Activated naive CD4-positive, alpha-beta T cell treated with anti-CD3 and anti-CD28 coated beads, Interleukin-2, amount 50 U/mL, for 16 hours (primary cell): ENCODE measurements at places on chromosomes 1 and 21.

DNA sequence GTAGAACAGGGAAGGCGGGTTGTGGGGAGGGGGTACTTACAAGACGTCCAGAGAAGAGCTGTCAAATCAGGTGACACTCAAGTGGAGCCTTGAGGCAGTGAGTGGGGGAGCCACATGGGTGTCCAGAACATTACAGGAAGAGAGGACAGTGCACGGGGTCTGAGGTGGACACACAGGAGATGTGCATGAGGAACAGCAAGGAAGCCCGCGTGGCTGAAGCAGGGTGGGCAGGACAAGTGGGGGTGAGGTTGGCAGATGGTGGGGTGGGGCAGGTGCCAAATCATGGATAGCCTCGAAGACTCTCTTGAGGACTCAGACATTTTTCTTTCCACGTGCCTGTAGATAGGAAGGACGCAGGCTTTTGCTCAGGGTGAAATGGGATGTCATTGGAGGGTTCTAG lies 921 bp downstream of the SMPDL3B start:
- no peak for DNase-seq

DNA sequence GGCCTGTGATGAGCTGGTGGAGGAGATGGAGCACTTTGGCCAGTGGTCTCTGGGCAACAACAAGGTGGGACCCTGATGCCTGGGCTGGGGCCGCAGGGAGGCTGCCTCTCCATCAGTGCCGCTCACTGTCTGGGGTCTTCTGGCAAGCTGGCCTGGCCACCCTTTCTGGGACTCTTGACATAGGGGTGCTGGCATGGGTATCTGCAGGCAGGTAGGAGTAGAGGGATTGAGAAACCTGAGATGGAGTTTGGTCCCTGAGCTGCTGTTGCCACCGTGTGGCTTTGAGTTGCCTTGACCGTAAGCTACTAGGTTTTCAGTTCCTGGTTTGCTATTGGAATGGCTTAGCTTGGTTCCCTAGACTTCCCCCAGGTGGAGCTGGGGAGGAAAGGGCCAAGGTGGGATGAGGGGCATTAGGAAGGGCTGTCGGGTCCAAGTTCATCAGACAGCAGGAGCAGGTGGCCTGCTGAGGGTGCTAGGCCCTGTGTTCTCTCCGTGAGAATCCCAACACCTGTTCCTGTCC lies 13.2 kb upstream of the MFN2 start:
- DNase-seq, result no peak

DNA sequence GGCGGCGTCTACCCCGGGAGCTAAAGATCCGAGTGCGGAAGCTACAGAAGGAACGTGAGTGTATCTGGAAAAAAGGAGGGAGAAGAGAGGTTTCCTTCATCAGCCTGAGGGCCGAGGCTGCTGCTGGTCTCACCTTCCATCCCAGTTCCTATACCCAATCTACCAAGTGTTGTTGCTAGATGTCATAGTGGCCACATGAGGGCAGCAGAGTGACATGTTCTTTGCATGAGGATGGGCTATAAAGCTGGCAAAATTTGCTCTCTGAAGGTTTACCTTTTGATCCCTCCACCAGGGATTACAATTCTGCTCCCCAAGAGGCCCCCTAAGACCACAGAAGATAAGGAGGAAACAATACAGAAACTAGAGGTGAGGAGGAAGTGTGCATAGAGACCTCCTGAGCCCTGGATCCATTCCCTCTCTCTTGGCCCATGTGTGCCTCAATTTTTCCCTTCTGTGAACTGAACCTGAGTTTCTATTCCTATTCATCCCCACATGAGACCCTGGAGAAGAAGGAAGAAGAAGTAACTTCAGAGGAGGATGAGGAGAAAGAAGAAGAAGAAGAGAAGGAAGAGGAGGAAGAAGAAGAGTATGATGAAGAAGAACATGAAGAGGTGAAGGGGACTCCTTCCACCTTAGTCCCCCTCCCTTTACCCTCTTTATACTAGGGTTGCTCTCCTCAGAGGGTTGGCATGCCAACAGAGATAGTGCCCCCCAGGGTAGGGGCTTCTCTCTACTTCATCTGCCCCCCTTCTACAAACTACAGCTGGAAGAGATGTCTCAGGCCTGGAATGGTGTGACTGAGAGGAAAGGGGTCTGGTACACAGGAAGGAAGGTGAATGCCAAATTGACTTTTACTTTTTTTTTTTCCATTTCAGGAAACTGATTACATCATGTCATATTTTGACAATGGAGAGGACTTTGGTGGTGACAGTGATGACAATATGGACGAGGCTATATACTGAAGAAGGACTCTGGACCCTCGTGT lies 13.3 kb downstream of the POLR3GL start:
- peak; percentile 67 for DNase-seq

DNA sequence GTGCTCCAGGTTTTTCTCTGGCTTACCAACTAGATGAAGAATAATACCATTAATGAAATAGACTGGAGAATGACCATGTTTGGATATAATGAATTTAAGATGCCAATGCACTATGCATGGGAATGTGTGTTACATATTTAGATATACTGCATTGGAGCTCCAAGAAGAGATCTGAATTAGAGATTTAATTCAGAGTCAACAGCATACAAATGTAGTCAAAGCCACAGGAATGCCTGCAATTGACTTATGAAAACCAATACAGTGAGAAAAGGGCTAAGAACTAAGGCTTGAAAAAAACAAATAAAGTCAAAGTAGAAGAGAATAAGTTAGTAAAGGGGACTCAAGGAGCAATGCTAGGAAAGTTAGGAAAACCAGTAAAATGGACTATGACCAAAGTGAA lies 59.1 kb downstream of the USP24 start:
- DNase-seq, result no peak

DNA sequence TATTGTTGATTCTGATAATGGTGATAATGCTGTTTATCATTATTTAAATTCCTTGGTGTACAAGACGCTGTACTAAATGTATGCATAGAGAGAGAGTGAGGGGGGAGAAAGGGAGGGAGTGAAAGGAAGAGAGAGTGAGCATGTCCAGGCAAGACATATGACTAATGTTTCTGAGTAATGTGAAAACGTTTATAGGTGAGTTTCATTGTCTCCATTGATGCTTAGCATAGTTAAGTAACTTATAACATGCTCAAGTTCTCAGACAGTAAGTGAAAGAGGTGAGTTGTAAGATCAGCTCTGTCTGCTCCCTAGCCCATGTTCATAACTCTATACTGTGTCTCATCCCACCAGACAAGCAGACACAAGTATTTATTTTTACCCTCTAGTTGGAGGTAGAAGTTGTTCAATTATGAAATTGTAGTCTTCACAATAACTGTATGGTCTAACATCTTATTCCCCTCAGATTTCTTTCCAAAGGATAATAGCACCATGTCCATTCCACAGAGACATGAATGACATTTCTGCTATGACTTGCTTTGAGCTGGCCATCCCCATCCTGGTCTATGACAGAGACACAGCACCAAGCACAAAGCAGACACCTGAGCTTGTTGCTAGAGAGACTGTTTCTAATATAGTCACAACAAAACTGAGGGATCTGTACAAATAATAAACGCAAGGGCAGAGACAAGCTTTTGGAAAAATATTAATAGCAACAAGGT lies 285.1 kb downstream of the CACNA1E start:
- no peak for DNase-seq

DNA sequence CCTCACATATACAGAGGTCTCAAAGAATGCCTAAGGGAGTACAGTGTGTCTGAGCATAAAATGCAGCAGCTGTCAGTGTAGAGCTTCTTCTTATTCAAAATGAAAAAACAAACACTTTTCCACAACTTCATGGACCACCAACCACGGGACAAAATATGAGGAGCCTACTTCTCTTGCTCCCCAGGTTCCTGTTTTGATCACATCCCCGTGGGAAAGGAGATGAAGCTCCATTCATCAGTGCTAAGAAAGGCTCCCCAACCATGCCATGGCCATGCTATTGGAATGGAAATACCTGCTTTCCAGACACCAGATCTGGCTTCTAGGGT lies 383 bp downstream of the CD48 start:
- no peak for DNase-seq

GRCh38 chr21:37074546-37074945 lies 1.5 kb downstream of the TTC3 start:
- no peak for DNase-seq

GRCh38 chr1:76232666-76233065 lies 158.1 kb downstream of the ST6GALNAC3 start:
- no peak for DNase-seq

- DNase-seq, result peak; percentile 14
Observed at GRCh38 chr1:41242342-41243078, 404 bp upstream of the SCMH1 start.

GRCh38 chr1:32910319-32910718 lies 9.1 kb upstream of the TMEM54 start:
- DNase-seq, result no peak

DNA sequence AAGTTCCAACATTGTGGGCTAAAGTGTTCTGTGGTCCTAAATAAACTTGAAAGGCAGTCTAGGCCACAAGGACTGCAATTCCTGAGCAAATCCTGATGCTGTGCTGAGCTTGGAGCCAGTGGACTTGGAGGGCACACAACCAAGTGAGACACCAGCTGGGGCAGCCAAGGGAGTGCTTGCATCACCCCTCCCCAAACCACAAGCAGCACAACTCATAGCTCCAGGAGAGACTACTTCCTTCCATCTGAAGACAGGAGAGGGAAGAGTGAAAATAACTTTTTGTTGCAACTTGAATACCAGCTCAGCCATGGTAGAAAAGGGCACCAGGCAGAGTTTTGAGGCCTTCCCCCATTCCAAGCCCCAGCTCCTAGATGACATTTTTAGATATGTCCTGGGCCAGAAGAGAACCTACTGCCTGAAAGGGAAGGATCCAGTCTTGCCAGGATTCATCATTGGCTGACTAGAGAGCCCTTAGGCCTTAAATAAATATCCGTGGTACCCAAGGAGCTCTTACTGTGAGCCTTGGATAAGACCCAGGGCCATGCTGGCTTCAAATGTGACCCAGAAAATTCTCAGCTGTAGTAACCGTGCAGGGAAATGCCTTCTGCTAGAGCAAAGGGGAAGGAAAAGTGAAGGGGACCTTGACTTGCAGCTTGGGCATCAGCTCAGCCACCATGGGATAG lies 35.4 kb upstream of the LRRC8B start:
- no peak for DNase-seq

DNA sequence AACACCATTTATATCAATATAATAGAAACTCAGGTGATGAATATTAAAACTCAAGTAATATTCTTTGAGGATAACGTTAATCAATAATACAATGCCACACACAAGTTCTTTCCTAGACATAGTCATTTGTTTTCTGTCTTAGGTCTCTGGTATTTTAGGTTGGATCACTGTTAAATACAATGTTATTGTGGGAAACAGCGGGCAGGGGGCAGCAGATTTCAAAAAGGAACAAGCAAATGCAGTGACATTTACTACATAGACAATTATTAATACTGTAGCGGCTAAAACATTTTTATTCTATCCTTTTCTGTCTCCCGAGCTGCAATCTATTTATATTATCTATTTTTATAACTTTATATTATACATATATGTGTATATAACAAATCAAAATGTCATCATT lies 186.4 kb upstream of the ZNHIT6 start:
- DNase-seq, result no peak

DNA sequence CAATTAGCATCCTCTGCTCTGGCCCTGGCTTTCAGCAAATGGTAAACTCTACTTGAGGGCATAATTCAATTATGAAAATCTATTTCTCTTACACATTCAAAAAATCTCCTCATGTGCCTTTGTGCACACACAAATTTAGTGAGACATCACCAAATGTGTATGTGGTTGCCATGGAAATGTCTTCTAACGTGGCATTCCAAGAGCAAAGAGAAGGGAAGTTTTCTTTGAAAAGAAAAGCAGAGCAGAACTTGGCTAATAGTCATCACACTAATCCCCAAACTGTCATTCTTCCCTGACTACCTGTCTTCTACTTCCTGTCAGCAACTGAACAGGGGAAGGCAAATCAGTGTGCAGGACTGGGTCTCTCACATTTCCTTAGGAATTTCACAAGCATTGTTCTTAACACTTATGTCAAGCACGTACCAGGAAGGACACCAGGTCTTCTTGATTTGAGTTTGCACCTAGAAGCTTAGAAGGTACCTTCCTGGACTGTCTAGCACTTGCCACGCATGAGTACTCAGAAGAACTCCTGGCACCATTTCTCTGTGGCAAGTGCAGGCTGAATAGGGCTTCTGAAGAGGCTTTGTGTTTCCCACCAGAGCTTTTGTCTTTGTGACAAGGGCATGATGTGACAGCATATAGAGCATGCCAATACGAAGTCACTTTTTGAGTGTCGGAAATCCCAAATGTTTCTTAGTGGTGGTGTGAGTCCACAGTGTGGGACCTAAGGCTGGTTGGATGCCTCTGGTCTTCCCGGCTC lies 32.3 kb downstream of the MAN1C1 start:
- DNase-seq, result no peak

DNA sequence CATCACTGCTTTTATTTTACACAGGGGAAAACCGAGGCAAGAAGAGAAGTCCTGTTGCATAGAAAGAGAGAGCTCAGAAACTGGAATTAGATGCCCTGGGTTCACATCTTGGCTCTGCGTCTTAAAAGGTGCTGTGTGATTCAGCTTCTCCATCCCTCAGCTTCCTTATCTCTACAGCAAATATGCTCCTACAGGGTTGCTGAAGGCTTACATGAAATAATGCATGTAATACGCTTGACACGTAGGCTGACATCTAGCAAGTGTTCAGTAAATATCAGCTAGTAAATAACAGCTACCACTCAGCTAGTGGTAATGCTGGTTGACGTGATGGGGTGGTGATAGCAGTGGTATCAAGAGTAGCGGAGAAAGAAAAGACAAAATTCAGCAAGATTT lies 77.1 kb upstream of the CD55 start:
- DNase-seq, result no peak

DNA sequence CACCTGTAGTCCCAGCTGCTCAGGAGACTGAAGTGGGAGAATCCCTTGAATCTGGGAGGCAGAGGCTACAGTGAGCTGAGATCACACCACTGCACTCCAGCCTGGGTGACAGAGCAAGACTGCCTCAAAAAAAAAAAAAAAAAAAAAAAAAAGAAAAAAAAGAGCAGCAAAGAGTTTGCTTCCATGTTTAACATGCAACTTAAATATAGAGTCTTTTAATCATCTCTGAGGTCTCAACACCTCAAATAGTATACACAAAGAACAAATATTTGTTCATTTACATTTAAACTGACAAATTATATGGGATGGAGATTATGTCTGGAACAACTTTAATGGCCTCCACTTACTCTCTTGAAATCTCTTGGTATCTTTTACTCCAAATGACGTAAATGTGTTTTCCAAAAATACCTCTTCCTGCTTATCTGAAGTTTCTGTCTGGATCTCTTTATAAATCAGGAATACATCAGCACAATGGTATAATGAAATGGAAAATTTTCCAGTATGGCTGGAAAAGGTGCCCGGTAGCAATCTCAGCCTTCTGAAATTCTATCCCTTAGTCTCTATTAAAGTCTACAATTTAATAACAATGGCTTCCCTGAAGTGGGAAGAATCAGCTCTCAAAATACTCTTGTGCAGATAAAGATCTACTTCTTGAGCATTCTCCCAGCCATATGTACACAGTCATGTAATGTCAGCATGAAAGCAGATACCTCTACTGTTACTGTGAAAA lies 258.5 kb downstream of the OMA1 start:
- no peak for DNase-seq

GRCh38 chr1:20725189-20726117 lies 7.0 kb downstream of the SH2D5 start:
- DNase-seq, result no peak

GRCh38 chr1:159600894-159601293 lies 13.3 kb downstream of the APCS start:
- DNase-seq, result no peak
